Dermis microvascular lymphatic vessel endothelial cell (primary cell): ENCODE measurements at places on chromosomes 6 and 20. TPM values are rescaled to one million over a fixed set of nuclear protein-coding genes. Genes with fewer than 3 reads are reported as not detected.

- DNase-seq: peak; percentile 45
Observed at GRCh38 chr6:34341481-34341971, 50.9 kb downstream of the NUDT3 start.

DNA sequence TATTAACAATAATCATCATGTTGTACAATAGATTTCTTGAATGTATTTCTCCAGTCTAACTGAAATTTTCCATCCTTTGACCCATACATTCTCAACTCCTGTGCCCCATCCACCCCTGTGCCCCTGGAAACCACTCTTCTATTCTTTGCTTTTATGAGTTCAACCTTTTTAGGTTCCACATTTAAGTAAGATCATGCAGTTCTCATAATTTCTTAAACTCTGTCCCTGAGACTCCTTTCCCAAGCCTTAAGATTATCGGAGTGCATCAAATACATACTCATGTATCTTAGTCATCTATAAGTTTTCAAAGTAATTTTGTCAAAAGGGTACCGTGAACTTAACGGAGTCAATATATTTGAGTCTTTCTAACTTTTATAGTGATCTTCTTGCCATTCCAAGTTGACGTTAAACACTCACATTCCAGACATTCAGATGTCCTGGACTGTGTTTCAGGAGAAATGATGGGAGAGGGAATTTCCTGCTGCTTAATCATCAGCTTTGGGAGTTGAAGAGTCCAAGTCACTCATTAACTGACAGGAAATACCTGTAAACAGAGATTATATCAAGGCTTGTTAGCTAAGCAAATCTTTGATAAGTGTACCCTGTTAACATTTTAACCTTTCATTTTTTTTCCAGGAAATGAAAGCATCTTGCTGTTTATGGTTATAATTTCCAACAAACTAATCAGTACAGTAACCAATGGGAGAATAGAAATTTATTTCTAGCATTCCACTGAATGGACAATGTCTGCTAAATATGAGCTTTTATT lies 73.3 kb downstream of the ADGRG6 start:
- DNase-seq: peak; percentile 93

BCAS4 gene
- 1.5 TPM in 2 replicates for total RNA-seq

DNA sequence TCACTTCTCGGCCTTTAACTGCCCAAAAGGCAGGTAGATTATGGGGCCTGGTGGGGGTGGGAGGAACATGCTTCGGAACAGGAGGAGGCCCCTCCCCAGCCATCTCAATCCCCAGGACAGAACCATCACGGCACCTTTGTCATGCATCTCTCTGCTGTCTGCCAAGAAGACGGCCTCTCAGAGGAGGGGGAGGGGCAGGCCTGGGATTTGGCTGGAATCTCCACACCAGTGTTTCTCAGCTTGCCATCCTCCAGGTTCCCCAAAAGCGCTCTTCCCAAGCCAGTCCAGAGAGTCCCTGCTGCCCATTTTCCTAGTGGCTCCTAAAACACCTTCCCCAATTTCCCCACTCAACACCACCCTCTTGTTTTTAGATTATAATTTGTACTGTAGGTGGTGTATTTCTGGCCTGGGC lies 2.5 kb upstream of the POU5F1 start:
- DNase-seq: no peak

BNIP5 gene
- total RNA-seq: not detected in 2 replicates

DNA sequence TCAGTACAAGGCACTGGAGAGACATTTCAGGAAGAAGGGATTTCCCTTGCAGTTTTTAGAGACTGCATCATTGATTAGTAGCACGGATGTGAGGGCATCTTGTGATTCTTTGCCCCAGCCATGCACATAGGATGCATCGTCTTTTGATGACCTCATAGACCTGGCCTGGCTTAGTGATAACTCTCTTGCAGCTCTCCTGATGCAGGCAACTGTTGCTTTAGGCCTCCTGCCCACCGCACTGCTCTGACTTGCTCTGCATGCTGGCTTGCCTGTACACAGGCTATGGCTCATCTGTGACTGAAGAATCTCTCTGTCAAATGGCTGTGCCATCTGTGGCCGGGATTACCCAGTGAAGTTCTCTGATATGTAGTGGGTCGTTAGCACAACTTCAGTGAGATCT lies 207.7 kb upstream of the PTCHD4 start:
- DNase-seq: peak; percentile 2

- no peak for DNase-seq
Observed at GRCh38 chr6:138543657-138544056, 44.4 kb upstream of the NHSL1 start.

PROKR2 gene
- not detected in 2 replicates for total RNA-seq

- DNase-seq: no peak
Observed at GRCh38 chr6:18469536-18469935, 82.4 kb downstream of the RNF144B start.

DNA sequence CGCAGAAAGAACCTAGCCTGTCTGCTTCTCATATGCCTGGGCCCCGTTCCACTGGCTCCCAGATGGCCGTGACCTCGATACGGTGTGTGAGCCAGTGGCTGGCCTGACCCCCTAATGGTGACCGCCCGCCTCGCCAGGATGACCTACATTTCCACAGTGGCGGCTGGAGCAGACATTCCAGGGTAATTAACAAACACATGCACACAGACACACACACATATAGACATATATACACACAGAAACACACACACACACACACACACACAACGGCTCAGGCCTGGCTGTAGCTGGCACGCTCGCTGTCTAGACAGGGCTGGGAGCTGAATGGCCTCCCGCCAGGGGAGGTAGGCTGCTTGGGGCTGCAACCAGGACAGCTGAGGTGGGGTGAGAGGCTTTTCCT lies 227.1 kb downstream of the ANKRD60 start:
- DNase-seq: no peak

SLC17A2 gene
- total RNA-seq: not detected in 2 replicates

TPX2 gene
- total RNA-seq: 12.9 and 28.5 TPM in 2 replicates

DNA sequence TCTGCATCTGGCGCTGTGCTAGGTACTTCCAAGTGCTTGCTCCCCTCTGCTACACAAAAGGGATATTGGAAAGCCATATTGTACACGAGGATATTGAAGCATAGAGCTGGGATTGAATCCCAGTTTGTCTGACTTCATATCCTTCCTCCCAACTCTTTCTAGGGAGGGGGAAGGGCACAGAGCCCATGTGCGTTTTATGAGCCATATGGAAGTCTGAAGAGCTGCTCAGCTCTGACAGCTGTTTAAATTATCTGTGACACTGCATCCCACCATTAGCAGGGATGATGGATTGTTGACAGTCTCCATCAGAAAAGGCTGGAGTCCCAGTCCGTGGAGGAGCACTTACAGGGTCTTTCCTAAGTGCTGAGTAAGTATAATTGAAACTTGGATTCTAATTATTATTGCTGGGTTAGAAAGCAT lies 18.4 kb downstream of the TIAM2 start:
- DNase-seq: peak; percentile 90

- no peak for DNase-seq
Observed at GRCh38 chr6:11710311-11710761, 68.3 kb downstream of the ADTRP start.

DNA sequence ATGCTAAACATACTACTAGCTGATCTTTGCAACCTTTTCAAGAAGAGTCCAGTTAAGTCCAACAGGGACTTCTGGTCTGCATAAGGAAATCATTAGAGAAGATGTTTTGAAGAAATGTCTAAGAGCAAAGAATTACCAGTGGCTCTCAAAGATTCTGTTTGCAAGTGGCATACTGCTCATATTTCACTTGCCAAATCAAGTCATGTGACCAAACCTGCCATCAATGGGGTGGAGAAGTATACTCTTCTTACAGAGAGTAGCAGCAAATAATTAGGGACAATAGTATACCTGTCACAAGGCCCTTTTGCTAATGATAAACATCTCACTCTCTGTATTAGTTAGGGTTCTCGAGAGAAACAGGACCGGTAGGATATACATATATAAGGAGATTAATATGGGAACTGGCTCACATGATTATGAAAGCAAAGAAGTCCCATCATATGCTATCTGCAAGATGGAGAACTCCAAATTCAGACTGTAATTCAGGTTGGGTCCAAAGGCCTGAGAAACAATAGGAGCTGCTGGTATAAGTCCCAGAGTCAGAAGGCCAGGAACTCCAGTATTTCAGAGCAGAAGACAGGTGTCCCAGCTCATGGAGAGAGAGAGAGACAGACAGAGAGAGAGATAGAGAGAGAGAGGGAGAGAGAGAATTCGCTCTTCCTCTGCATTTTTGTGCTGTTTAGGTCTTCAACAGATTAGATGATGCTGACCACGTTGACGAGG lies 111.5 kb downstream of the LCA5 start:
- DNase-seq: peak; percentile 46

- no peak for DNase-seq
Observed at GRCh38 chr6:715709-716491, 23.0 kb upstream of the EXOC2 start.

DACT2 gene
- total RNA-seq: not detected in 2 replicates

- no peak for DNase-seq
Observed at GRCh38 chr6:45554591-45554990, 176.9 kb upstream of the SUPT3H start.

POPDC3 gene
- 0.25 and 0.39 TPM in 2 replicates for total RNA-seq

DNA sequence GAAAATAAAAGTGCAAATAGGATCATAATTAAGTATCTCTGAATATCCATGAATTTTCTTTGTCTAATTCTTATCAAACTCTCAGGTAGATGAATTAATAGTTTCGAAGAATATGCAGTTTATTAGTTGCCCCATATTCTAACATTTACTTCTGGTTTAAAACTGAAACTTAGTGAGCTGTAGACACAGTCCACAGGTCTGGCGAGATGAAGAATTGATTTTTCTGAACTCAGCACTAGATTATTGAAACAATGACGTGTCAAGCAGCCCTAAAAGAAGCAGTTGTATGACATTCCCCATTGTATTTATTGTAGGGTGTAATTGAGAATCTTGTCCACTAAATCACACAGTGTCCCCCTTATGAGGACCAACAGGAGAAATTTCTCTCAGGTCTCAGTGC lies 407.1 kb downstream of the GRIK2 start:
- DNase-seq: no peak

DNA sequence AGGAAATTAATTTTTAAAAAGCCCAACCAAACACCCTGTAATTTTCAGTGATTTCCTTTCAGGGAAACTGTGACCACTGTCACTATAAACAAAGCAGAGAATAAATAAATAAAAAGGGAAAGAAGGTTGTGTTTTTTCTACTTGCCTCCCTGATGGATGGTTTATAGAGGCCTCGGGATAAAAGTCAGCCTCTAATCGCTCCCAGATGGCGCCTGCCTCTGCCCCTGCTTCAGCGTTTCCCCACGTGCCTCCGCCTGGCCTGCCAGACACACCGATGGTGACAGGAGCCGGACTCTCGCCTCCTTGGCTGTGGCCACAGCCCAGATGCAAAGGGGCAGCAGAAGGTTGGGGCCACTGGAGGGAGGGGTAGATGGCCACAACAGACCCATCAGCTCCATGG lies 327.7 kb downstream of the CDC5L start:
- DNase-seq: no peak

ETV7 gene
- 0.13 TPM in 2 replicates for total RNA-seq

ZNF334 gene
- 0.13 and 0.76 TPM in 2 replicates for total RNA-seq

DNA sequence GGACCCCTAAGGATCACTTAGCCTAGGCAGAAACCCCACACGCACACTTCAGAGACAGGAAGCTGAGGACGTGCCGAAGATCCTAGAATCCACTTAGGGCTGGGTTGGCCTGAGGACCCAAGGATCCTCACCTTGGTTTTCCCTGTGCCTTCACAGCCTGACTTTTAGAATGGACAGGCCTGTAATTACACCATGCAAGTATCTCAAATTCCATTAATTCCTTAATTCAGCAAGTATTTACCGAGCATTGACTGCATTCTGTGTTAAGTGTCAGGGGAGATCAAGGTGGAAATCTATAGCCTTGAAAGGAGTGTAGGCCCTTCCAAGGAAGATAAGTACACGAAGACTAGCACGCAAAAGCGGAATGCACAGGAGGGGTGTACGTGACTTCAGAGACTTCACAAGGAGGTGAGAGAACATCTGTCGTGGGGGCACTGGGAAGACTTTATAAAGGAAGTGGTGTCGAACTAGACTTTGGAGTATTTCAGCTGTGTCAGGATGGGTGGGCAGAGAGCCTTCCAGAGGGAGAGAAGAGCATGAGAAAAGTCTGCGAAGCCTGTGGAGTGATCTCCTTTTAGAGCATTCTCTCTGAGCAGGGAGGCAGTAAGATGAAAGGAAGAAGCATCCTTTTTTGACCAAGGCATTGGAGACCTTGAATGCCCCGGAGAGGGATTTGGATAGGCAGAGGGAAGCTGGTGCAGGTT lies 4.0 kb downstream of the DSP start:
- DNase-seq: no peak

DNA sequence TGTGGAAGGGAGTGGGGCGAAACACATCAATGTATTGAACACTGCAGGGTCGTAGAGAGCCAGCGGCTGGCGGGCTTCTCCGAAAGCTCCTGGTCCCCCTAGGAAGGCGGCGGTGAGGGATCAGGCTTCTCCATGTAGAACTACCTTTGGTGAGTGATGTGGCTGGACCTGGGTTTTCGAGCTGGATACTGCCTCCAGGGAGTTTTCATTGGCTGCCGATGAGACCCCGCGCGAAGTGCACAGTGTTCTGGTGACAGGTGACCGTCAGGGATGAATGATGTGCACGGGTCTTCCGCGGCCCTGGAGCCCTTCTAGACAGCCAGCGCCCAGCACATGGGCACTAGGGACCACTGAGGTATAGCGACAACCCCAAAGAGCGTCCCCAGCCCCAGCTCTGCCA lies 16.4 kb downstream of the ABT1 start:
- no peak for DNase-seq

DNA sequence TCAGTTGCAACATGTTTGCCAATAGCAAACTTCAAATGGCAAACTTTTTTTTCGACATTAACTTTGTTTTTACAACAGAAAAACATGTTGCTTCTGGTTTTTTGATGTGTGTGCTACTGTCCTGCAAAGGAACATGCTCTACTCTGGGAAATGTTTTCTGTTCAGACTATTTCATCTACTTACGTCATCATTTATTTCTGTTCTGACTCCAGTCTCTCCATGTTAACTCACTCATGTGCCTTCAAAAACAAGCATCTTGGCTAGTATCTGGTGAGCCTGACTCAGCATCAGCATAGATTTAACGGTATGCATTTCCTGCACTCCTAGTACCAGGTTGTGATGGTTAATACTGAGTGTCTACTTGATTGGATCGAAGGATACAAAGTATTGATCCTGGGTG lies 36.1 kb upstream of the MAP7 start:
- DNase-seq: no peak

DNA sequence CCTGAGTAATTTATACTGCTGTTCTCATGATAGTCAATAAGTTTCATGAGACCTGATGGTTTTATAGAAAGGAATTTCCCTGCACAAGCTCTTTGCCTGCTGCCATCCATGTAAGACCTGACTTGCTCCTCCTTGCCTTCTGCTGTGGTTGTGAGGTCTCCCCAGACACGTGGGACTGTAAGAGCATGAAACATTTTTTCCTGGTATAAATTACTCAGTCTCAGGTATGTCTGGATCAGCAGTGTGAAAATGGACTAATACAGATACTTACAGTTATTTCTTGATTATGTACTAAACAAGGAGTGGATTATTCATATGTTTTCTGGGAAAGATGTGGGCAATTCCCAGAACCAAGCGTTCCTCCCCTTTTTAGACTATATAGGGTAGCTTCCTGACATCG lies 1.9 kb upstream of the TRIM38 start:
- DNase-seq: no peak

TBXT gene
- not detected in 2 replicates for total RNA-seq

- DNase-seq: no peak
Observed at GRCh38 chr6:106005013-106005412, 81.1 kb upstream of the PRDM1 start.
